ENCODE measurements at places on chromosomes 2 and 18.

- H3K4me3 ChIP-seq = no peak overlapping the region
- no peak overlapping the region for H3K27ac ChIP-seq
- H3K36me3 ChIP-seq = no peaks in the 10 kb centered on the region
- H3K27me3 ChIP-seq = peaks cover 40% of the 10 kb centered on the region
Observed at GRCh38 chr2:131032393-131032836, 60.8 kb downstream of the FAM168B start.

- no peak for DNase-seq
- H3K27me3 ChIP-seq = peaks cover 31% of the 10 kb centered on the region
- peaks cover 1% of the 10 kb centered on the region for H3K4me1 ChIP-seq
- no peak overlapping the region for H3K27ac ChIP-seq
- no peak overlapping the region for H3K4me3 ChIP-seq
Observed at GRCh38 chr2:128640845-128641360, 322.2 kb upstream of the HS6ST1 start.

DNA sequence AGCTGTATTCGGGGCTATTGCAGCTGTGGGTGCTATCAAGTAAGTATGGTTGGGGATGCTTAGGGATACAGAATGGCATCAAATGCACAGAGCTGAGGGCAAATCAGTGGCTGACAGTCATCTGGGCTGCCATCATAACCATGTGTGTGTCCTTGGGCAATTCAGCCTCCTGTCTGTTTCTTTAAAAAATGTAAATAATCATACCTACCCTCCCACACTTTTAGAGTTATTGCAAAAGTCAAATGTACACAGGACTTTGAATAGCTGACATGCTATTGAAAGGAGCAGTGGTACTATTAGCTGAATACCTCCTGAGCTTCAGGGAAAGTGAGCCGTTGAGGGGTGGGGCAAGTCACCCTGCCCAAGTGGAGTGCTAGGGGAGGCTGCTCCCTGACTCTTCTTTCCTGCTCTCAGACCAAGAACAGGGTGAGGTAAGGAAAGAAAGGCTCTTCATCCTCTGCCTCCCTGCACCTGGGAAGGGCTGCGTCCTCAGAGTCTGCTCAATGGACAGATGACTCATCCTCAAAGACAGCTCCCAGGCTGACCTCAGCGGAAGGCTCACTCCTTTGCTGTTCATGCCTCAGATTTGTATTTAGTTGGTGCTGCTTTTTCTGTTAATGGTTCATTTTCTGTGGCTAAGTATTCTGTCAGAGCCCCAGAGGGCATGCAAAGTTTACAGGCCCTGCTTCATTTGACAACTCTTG is 54.9 kb upstream of the BZW1 start:
- H3K27ac ChIP-seq = no peak overlapping the region
- H3K4me1 ChIP-seq = no peaks in the 10 kb centered on the region
- no peak for DNase-seq
- H3K4me3 ChIP-seq = no peak overlapping the region
- H3K27me3 ChIP-seq = peaks cover 27% of the 10 kb centered on the region
- H3K36me3 ChIP-seq = no peaks in the 10 kb centered on the region

DNA sequence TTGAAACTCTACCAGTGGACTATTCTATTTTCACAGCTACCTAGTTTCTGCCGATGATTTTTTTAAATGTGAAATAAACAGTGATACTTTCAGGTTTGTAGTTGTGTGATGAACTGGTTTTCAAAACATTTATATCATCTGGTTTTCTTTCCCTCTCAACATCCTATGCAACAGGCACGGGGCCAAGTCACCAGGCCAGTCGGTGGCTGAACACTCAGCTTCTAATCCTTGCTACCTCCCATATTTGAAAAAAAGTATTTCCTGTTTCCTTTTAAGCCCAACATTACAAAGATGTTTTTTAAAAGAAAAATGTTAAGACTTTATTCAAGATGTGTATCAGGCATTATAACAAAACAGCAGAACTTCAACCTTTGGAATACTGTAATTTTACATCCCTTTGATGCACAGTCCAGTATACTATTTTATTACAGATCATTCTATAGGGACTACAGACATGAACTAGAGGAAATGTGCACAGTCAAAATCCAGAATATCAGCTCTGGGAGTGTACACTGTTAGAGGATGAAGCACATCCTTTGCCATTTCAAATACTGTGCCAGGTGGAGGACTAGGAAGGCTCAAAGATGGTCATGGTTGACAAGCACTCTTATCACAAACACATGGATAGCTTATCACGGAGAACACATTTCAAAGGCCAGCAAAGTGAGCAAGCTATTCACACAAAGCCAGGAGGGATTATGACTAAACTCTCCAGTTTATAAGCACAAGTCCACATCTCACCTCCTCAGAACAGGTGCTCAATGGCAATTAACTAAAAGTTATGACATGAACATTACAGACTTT is 14.6 kb downstream of the MRPL35 start:
- no peaks in the 10 kb centered on the region for H3K27me3 ChIP-seq
- no peak overlapping the region for H3K27ac ChIP-seq
- H3K4me3 ChIP-seq = no peak overlapping the region

GRCh38 chr2:8819194-8819593 is 18.2 kb downstream of the KIDINS220 start:
- no peak overlapping the region for H3K4me3 ChIP-seq
- H3K36me3 ChIP-seq = peaks cover 8% of the 10 kb centered on the region
- no peak for DNase-seq
- H3K27me3 ChIP-seq = no peaks in the 10 kb centered on the region

GRCh38 chr18:59950215-59950944 is 50.6 kb downstream of the PMAIP1 start:
- H3K4me1 ChIP-seq = peaks cover 8% of the 10 kb centered on the region
- no peak overlapping the region for H3K27ac ChIP-seq
- H3K27me3 ChIP-seq = peaks cover 17% of the 10 kb centered on the region
- DNase-seq = no peak

- no peak overlapping the region for H3K4me3 ChIP-seq
- no peaks in the 10 kb centered on the region for H3K27me3 ChIP-seq
- peak overlapping the region; percentile 57 for H3K27ac ChIP-seq
Observed at GRCh38 chr2:170353723-170354122, 175.8 kb downstream of the MYO3B start.

GRCh38 chr2:20242727-20243377 is 17.9 kb upstream of the SDC1 start:
- peaks cover 4% of the 10 kb centered on the region for H3K27me3 ChIP-seq
- H3K36me3 ChIP-seq = peaks cover 18% of the 10 kb centered on the region

GRCh38 chr18:23593720-23594119 is 7.4 kb upstream of the NPC1 start:
- H3K27ac ChIP-seq = no peak overlapping the region
- H3K4me1 ChIP-seq = no peaks in the 10 kb centered on the region
- no peaks in the 10 kb centered on the region for H3K36me3 ChIP-seq
- DNase-seq = no peak
- H3K27me3 ChIP-seq = peaks cover 2% of the 10 kb centered on the region

DNA sequence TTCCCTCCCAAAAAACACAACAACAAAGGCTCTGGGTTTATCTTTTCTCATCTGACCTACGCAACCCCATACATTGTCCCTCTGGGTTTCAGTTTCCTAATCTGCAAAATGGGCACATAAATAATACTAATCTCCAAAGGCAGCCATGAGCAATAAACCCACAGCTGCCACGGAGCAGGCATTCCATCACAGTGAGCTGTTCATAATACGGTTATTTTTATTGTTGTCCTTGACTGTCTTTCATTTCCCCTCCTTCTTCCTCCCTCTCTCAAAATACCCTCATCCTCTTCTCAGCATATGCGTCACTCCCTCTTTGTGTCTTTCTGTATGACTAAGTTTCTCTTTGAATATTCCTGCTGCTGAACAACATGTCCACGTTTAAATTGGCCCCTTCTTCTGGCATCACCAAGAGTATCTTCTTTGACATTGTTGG is 129.8 kb upstream of the CAB39 start:
- peak overlapping the region; percentile 37 for H3K27ac ChIP-seq
- no peak for DNase-seq
- peaks cover 12% of the 10 kb centered on the region for H3K36me3 ChIP-seq
- peaks cover 23% of the 10 kb centered on the region for H3K4me1 ChIP-seq

- no peaks in the 10 kb centered on the region for H3K36me3 ChIP-seq
- DNase-seq = peak; percentile 53
- H3K4me1 ChIP-seq = no peaks in the 10 kb centered on the region
- peaks cover 3% of the 10 kb centered on the region for H3K27me3 ChIP-seq
Observed at GRCh38 chr2:209960676-209961630, 41.5 kb upstream of the RPE start.

GRCh38 chr18:61901323-61901986 is 8.6 kb upstream of the RNF152 start:
- H3K36me3 ChIP-seq = no peaks in the 10 kb centered on the region
- H3K4me3 ChIP-seq = no peak overlapping the region
- H3K27me3 ChIP-seq = peaks cover 29% of the 10 kb centered on the region
- DNase-seq = peak; percentile 50
- H3K27ac ChIP-seq = no peak overlapping the region

GRCh38 chr2:194260185-194260584 is 1396.8 kb upstream of the SLC39A10 start:
- H3K27ac ChIP-seq = no peak overlapping the region
- no peak overlapping the region for H3K4me3 ChIP-seq
- H3K27me3 ChIP-seq = no peaks in the 10 kb centered on the region
- DNase-seq = no peak
- H3K36me3 ChIP-seq = no peaks in the 10 kb centered on the region

DNA sequence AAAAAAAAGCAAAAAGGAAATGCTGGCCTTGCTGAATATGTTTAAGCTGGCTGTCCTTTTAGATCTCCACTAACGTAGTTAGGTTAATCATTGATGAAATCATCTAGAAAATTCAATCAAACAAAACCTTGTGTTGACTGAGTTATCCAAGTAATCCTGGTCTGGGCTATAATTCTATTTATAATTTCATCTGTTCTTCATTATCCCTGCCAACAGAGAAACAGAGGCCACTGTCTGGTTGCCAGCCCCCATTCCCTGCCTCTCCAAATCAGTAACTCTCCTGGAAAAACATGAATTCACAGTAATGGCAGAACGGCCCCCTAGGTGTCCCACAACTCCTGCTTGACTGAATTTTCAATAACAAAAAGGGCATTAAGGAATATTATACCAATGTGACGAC is 24.6 kb downstream of the DOCK10 start:
- H3K4me1 ChIP-seq = peaks cover 61% of the 10 kb centered on the region
- no peak for DNase-seq
- H3K36me3 ChIP-seq = peaks cover 42% of the 10 kb centered on the region
- H3K27me3 ChIP-seq = no peaks in the 10 kb centered on the region

DNA sequence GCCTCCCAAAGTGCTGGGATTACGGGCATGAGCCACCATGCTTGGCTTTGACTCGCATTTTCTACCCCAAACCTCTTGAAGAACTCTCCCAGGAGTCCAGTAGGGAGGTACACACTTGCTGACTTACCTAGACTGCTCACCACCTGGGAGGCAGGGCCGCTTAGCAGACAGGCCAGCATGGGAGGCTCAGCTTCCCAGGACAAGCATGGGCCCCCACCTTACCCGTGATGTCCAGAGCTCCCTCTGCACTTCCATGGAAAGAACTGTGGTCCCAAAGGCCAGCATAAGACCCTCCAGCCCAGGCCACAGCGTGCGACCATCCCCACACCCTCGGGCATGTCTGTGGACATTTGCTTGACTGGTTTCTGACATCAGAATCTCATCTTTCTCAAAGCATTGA is 36.8 kb downstream of the ST8SIA5 start:
- H3K27ac ChIP-seq = no peak overlapping the region
- H3K4me3 ChIP-seq = no peak overlapping the region
- H3K4me1 ChIP-seq = no peaks in the 10 kb centered on the region
- no peak for DNase-seq

GRCh38 chr2:214902286-214902685 is 92.8 kb upstream of the BARD1 start:
- no peak for DNase-seq
- no peak overlapping the region for H3K4me3 ChIP-seq
- no peak overlapping the region for H3K27ac ChIP-seq
- H3K36me3 ChIP-seq = no peaks in the 10 kb centered on the region

GRCh38 chr2:230234845-230235244 is 9.3 kb downstream of the SP140 start:
- H3K4me1 ChIP-seq = peaks cover 41% of the 10 kb centered on the region
- DNase-seq = no peak
- no peak overlapping the region for H3K27ac ChIP-seq
- H3K36me3 ChIP-seq = peaks cover 72% of the 10 kb centered on the region
- no peaks in the 10 kb centered on the region for H3K27me3 ChIP-seq
- H3K4me3 ChIP-seq = no peak overlapping the region

DNA sequence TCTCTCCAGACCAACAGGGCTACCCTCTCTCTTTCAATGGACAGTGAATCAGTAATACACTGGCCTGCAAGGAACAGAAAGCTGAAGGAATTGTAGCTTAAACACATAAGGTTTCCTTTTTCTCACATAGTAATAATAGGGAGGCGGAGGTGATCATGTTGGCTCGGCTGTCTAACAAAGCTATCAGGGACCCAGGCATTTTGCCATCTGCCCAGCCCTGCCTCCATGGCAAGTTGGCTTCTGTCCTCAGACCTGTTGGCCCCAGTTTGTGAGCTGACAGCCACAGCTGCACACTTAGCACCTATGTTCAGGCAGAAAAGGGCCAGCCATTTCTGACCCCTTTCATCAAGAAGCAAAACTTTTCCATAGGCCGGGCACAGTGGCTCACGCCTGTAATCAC is 2.0 kb upstream of the CHRNG start:
- no peak overlapping the region for H3K4me3 ChIP-seq
- H3K27ac ChIP-seq = no peak overlapping the region
- peaks cover 9% of the 10 kb centered on the region for H3K27me3 ChIP-seq
- H3K36me3 ChIP-seq = no peaks in the 10 kb centered on the region

- no peak overlapping the region for H3K4me3 ChIP-seq
- no peak for DNase-seq
- peaks cover 10% of the 10 kb centered on the region for H3K4me1 ChIP-seq
- no peaks in the 10 kb centered on the region for H3K27me3 ChIP-seq
- H3K27ac ChIP-seq = no peak overlapping the region
Observed at GRCh38 chr2:39160982-39161381, 40.1 kb upstream of the SOS1 start.

GRCh38 chr2:167689444-167689843 is 558.0 kb downstream of the STK39 start:
- no peak overlapping the region for H3K27ac ChIP-seq
- H3K27me3 ChIP-seq = no peaks in the 10 kb centered on the region
- no peak overlapping the region for H3K4me3 ChIP-seq
- no peaks in the 10 kb centered on the region for H3K4me1 ChIP-seq

GRCh38 chr18:35514283-35514682 is 16.5 kb upstream of the INO80C start:
- H3K36me3 ChIP-seq = no peaks in the 10 kb centered on the region
- DNase-seq = no peak
- H3K27ac ChIP-seq = no peak overlapping the region
- no peaks in the 10 kb centered on the region for H3K4me1 ChIP-seq
- no peak overlapping the region for H3K4me3 ChIP-seq

- H3K4me1 ChIP-seq = peaks cover 12% of the 10 kb centered on the region
- H3K4me3 ChIP-seq = peak overlapping the region; percentile 56
- DNase-seq = no peak
- H3K27ac ChIP-seq = no peak overlapping the region
- peaks cover 52% of the 10 kb centered on the region for H3K27me3 ChIP-seq
Observed at GRCh38 chr2:120442541-120442922, 96.6 kb downstream of the INHBB start.

Data from activated CD8-positive, alpha-beta T cell treated with anti-CD3 and anti-CD28 coated beads, Interleukin-2, amount 10 ng/mL, durations not matched to agents 7 days and 5 days (primary cell).